CD4-positive, CD25-positive, alpha-beta regulatory T cell (primary cell): ENCODE measurements at places on chromosomes 6 and 20. TPM values are rescaled to one million over a fixed set of nuclear protein-coding genes. Genes with fewer than 3 reads are reported as not detected.
A peak's percentile ranks its signal among the peaks of the same experiment; 100 is the strongest.

DNA sequence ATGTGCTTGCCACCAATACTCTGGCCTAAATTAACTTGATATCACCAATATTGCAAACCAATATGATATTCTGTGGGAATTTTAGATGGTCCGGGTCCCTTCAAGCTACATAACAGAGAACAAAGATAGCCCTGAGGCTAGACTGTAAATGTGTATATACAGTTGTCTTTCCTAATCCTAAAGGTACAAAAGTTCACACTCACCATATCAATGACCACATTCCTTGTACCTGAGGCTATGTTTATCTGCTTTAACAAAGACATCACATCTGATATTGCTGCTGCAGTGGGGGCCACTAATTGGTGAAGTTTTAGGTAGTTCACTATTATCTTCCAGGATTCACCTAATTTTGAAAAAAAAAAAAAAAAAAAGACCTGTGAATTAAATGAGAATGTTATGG, 38.6 kb upstream of the VGLL2 start:
- DNase-seq: no peak

DNA sequence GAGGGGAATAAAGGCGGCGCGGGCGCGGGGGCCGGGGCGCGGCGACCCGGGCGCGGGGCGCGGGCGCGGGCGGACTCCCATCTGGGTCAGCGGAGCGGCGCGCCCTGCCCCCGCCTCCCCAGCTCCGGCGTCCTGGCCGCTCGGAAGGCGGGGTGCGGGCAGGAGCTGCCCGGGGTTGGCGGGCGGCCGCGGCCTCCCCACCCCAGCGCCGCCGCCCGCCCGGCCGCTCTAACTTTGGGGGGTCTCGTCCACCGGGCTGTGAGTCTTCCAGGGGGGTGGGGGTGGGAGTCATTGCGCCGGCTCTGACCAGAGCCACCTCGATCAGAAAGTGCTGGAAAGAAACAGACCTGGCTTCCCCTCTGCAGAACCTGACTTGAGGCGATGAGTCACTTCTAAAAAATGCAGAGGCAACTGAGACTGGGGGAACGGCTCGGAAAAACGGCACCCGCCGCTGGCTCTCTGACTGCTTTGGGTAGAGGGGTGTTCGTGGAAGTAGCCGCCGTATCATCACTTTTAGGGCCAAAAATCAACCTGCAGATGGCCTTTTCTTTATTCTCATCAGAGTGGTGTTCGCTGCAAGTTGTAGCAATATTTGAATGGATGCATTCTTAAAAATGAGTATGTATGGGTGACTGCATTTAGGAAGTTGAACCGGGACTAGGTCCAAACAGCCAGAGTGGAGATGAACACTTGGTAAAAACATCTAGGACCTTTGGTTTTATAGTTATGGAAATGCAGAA, 667 bp downstream of the CAP2 start:
- no peak for DNase-seq

DNA sequence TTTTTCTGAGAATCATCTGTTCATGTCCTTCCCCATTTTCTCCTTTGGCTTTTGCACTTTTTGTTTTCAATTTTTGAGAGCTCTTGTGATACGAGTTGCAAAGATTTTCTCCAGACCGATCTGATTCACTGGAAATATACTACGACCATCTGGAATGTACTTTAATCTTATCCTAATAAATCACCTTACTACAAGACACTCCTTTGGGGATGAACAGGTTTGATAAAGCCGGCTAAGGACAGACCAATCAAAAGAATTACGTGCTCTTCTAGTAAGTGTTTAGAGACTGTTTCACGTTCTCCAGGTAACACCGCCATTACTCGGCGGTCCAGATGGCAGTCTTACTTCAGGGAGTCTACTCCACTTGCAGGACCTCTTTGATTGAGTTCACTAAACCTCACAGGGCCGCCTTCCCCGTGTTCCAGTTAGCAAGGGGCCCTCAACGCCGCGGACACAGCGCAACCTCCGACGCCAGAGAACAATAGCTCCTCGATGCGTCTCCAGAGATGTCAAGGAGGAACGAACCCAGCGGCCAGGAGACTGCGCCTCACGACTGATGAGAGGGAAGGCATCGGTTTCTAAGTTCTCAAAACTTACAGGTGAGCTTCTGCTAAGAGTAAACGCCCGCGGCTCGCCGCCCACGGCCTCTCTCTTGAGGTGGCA, 920 bp upstream of the WTAP start:
- no peak for DNase-seq

GRCh38 chr6:112332274-112332673, 14.9 kb upstream of the RFPL4B start:
- DNase-seq: no peak

DNA sequence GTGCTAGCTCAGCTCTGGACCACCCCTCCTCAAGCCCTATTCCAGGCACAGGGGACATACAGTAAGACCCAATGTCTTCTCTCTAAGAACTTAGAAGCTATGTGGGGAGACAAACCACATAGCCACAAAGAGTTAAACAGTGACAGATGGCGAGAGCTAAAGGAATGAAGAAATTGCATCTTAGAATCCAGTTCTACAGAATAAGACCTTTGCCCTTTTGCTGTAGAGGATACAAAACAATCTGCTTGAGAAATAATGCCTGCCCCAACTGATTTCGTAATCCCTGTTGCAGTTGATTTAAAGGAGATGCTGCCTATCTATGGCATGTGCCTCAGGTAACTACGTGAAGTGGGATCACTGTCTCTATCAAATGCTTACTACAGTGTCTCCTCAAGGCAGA, 31.2 kb downstream of the TNFRSF21 start:
- DNase-seq: no peak

- no peak for DNase-seq
Measured at GRCh38 chr20:61531553-61532345, 279.7 kb downstream of the CDH4 start.

- DNase-seq: no peak
Measured at GRCh38 chr6:85580118-85580877, 13.4 kb downstream of the SNX14 start.

- DNase-seq: peak; percentile 58
Measured at GRCh38 chr6:161273274-161273751, 548 bp downstream of the AGPAT4 start.

Gene EGFL8
- total RNA-seq: 9.9 TPM

Gene ZSWIM1
- 7.7 TPM for total RNA-seq

Gene PTPRK
- 1.0 TPM for total RNA-seq
